ENCODE measurements at places on chromosomes 7 and 10.

DNA sequence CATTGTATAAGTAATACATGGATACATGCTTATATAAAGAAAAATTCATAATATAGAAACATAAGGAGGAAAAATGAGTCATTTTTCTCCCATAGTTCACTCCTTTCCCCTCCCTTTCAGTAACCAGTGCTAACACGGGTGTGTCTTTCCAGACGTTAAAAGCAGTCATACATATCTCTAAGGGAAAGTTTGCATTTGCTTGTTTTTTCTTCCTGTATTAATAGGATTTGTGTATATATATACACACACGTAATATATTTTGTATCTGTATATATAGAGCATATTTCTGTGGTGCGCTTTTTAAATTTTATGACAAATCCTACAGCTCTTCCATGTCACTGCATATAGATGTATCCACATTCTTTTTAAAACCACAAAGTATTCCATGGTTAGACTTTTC is 78.8 kb downstream of the RALA start:
- no peak for DNase-seq

GRCh38 chr10:95516774-95517373 is 44.3 kb downstream of the SORBS1 start:
- no peak for DNase-seq

DNA sequence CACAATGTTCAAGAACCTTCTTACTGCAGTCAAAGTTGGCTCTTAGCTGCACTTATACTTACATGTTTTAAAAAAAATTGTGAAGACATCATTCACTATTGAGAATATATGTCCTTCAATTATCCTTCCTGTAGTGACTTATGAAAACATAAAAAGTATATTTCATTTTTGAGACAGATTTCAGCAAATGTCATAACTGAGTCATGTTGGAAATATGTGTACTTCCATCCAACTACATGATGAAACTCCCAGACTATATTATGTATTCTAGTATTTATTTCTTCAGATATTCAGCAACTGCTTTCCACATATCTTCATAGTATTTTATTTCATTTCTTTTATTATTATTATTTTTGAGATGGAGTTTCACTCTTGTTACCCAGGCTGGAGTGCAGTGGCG is 160.2 kb downstream of the ARHGAP12 start:
- no peak for DNase-seq

DNA sequence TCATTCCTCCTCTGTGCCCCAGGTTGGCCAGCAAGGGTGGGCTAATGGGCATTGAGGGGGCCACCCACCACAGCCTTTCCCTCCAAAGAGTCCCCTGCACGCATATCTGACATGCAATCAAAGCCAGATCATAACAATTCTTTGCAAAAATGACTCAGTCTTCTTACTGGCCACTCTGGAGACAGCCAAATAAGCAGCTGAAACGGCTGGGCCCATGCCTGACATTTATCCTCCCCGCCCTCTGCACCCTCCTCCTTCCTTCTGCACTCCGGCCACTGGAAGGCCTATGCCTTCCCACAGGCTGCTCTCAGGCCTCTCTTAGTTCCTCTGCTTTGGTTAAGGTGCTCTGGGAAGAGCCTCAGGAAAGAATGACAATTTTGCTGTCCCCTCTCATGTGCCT is 29.2 kb upstream of the NPFFR1 start:
- DNase-seq: no peak

DNA sequence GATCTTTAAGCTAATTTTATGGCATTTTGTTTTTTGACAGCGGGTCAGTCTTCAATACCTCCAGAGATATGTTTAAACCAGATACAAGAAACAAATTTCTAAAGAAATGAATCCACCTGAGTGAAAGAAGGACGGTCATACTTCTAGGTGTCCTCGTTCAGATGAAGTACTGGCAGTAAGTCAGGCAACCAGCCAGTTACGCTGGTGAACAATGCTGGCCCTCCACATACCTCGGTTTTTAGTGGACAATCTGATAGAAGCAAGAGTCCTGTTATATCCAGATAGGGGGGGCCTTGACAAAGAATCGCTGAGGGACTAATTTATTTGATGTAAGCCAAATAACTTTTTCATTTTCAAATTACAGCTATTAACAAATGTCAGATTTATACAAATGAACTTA is 266.4 kb upstream of the KLF14 start:
- no peak for DNase-seq

GRCh38 chr7:96418581-96418980 is 96.7 kb upstream of the SLC25A13 start:
- DNase-seq: no peak

DNA sequence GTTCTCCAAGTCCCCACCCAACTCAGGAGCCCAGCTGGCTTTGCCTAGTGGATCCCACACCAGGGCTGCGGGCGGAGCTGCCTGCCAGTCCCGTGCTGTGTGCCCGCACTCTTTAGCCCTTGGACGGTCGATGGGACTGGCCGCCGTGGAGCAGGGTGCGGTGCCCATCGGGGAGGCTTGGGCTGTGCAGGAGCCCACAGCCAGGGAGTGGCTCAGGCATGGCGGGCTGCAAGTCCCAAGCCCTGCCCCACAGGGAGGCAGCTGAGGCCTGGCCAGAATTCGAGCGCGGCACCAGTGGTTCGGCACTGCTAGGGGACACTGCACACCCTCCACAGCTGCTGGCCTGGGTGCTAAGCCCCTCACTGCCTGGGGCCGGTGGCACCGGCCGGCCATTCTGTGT is 159.7 kb downstream of the ANKRD30A start:
- no peak for DNase-seq

DNA sequence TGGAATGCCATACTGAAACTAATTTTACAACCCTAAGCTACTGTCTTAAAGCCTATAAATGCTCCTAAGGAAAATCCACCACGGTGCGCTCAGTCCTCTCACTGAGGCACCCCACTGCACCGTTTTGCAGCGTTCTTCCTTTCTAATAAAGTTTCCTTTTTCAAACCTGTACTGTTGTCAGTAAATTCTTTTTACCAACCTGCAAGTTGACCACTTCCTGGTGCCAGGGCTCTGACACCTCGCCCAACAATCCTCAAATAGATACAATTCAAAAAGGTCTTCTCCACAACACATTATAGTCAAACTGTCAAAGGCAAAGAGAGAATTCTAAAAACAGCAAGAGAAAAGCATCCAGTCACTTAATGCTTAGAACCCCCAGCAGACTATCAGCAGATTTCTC is 42.8 kb downstream of the HERPUD2 start:
- DNase-seq: peak; percentile 44

DNA sequence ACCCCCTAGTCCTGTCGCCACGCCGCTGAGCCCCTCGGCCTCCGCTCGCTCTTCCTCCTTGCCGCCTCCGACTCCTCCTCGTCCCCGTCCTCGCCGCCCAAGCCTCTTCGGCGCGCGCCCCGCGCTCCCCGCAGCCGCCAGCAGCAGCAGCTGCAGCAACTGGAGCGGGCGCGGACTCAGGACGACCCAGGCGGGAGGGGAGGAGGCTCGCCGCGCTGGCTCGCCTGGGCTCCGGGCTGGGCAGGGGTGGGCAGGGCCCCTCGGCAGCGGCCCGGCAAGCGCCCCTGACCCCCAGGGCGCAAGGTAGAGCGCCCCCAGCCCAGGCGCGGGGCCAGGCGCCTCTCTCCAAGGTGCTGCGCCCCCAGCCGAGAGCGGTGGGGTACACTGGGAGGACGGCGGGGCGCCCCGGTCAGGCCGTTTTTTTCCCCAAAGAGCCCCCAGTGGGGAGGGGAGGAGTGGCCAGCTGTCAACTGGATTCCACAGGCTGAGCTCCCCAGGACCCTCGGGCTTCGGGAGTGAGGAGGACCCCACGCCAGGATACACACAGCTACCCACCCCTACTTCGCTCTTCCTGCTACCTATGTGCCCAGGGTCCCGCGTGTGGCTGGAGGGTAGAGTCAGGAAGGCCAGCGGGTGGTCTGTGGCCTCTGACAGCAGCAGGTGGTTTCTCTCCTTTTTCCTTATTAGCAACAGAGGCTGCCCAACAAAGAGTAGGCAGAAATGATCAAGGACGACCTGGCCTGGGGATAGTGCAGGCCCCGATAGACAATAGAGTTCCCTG is 903 bp upstream of the KCNMA1 start:
- peak; percentile 6 for DNase-seq

DNA sequence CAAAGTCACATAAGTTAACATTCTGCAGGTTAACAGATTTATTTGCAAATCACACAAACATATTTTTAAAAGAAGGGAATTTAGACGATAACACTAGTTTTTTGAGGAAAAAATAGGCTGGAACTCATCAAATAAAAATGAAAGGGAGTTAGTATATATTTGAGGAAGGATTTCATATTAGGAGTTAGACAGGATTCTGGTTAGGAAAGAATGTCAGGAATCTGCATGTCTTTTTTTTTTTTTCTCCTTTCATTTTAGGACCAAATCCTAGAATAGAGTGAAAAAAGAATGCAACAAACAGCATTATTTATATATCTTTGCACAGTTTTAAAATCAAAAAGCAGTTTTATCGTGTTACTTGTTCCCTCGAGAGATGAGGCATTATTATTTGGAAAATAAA is 8.9 kb upstream of the TRDMT1 start:
- DNase-seq: no peak

- no peak for DNase-seq
Observed at GRCh38 chr10:116472891-116473290, 45.2 kb downstream of the PNLIPRP3 start.

GRCh38 chr7:106050002-106050745 is 61.9 kb downstream of the SYPL1 start:
- DNase-seq: no peak

Measured in activated CD8-positive, alpha-beta T cell treated with anti-CD3 and anti-CD28 coated beads for 36 hours (primary cell).